NCI-H1105 treated with DMSO at 0.1 percent for 48 hours (cell line): ENCODE measurements at places on chromosomes 6 and 20.

GRCh38 chr6:43481591-43482236 is 4.3 kb downstream of the TJAP1 start:
- no peak for DNase-seq

DNA sequence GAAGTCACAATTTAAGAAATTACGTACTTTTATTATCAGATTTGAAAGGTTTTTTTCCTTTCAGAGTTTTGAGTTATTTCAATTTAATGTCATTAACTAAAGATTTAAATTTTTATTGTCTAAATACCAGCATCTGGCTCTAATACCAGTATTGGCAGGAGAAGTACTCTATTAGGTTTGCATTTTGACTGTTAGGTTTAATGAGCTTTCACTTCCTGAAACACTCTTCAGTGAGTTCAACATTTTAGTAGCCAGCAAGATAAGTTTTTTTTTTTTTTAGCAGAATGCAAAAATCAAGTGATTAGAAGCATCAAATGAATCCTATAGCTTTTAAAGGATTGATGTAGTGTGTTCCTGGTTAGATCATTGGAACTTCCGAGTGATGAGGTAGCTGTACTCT is 34.0 kb upstream of the SCGN start:
- no peak for DNase-seq

DNA sequence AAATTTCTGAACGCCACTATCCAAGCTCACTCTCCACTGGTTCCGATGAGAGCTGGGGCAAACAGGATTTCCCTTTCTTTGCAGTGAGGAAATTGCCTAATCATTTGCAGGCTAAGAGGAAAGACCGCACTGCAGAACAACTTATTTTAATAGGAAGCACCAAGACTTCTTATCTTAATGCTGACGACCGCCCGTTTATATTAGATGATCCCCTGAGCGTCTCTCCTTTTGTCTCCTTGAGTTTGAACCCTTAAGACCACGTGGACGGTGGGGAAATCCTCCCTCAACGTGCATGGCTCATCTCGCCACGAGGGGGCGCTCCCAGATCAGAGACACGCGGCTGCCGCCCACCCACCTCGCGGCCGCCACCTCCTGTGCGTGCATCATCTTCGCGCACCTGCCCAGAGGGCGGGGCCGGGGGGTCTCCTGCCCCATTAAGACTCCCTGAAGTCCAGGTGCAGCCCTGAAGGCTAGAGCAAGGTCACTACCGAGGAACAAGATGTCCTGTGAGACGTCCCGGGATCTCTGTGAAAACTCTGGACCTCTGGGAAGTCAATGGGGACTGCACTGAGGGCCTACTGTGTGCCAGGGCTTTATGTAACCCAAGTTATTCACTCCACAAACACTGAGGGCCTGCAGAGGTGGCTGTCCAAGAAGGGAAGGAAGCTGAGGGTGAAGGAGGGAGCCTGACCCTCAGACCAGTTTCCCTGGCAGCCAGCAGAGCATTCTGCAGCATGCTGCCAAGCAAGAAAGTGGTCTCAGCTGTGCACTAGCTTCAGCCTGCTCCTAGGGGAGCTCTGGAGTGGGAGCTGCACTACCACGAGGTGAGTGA is 28.1 kb downstream of the PDYN start:
- DNase-seq, result peak; percentile 85

DNA sequence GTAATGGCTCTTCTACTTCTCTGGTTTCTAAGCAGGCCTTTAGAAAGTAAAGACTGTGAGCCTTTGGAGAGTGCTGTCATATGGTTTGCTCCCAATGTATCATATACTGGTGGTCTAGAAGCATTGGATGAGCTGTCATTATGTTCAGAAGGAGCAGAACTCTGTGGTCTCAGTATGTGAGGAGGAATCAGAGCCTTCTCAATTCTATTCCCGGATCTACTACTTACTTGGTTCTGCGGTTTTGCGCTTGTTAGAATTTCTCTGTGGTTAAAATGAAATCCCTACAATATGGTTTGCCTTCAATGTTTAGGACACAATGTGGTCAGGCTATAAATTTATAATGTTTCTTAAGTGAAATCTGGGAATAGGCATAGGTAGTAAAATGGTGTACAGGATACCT is 64.6 kb downstream of the RWDD2A start:
- DNase-seq, result no peak

GRCh38 chr20:63739130-63740069 is at the start of gene SLC2A4RG:
Gene SLC2A4RG (plus strand): TSS chr20:63739776. CDS start chr20:63739913, 137 bp downstream.
- peak; percentile 46 for DNase-seq

DNA sequence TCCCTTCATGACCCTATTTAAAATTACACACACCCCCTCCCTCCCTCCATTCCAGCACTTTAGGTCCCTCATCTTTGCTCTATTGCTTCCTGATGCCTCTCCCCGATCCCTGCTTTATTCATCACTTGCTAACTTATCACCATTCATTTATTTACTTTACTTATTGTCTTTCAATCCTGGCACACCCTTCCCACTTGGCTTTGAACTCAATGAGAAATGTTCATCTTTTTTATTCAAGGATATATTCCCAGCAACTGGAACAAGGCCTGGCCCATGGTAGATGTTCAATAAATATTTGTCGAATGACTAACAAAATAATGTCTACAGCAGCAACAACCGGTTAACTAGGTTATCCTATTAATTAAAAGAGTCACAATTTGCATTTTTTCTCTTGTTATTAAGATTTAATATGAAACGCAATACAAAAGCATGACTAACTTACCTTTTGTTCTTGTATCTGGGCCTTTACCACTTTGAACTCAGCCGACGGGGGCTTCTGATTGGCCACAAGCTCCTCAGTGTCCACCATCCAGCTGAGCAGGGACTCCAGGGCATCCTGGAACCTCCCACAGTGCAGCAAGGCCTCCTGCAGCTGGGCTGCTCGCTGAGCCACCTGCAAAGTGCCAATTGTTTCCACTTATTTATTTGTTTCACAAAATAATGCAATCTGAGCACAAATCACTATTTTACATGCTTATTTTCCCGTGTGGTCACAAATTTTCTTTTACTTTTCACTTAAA is 107.8 kb downstream of the DST start:
- DNase-seq, result no peak

DNA sequence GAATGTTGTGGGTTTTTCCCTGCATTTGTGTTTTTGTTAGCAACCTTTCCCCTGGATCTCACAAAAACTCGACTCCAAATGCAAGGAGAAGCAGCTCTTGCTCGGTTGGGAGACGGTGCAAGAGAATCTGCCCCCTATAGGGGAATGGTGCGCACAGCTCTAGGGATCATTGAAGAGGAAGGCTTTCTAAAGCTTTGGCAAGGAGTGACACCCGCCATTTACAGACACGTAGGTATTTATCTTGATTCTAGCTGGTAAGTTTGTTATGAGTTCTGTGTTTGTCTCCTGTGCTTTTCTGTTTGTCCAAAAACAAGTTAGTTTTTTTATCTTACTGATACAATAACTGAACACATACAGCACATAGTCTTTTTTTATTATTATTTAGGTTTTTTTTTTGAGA is 3.0 kb downstream of the SLC25A27 start:
- DNase-seq, result no peak

- no peak for DNase-seq
These were observed 48.4 kb upstream of the DEFB112 start for GRCh38 chr6:50097966-50098640.

GRCh38 chr6:88135578-88136114 is 30.5 kb downstream of the CNR1 start:
- DNase-seq, result no peak

DNA sequence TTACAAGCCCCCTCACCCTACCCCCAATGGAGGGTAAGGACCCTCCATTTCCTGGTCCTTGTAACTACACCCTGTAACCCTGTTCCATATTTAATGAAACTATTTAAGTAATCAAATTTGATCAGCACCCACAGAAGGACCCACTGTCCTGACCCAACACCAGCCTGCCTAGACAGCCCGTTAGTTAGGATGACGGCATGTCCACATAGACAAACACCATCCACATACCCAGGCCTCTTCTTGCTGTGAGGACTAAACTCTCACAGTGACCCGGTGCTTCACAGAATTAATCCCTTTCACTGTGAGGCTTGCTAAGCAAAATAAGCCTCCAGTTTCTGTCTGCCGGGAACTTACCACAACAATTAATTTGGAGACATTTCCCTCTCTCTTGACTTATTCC is 32.8 kb upstream of the FOXQ1 start:
- DNase-seq, result no peak

DNA sequence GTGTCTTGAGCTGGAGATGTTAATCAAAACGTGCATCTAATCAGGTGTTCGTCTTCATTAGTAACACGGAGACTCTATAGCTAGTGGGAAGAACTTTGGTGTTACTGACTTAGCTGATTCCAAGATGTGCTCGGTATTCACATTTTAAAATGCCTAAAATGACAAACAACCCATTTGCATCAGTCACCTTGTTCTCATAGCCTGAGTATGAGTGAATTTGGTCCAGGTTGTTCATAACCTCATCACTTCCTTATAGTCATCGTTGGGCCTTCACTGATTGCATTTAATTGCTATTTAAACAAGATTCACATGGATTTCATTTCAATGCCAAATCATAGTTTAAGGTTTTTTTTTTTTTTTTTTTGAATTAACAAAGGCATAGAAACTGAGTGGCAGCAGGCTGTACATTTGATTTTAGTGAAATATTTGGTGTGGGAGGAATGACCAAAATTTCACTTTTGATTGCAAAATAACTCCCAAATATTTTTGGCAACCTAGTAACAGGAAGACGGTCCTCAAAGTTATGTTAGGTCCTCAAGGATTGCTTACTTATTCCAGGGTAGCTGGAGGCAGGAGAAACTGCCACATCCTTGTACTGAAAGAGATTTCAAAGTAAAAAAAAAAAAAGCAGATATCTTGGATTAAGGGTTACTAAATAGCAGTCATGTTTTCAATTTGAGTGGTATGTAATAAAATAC is 104.7 kb downstream of the JARID2 start:
- DNase-seq, result no peak

DNA sequence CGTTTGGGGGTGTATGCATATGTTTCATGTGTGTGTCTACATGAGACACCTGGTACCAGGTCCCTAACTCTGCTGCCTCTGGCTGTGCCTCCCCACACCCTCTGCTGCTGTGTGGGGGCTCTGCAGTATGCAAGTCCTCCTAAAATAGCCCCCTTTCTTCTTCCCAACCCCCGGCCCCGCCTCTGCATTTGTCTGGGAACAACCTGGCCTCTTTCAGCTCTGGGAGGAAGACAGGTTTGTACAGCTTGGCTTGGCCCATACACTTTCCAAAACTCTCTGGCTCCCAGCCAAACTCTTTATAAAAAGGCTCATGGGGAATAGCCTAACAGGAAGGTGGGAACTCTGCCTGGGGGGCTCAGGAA is 27.1 kb upstream of the EMILIN3 start:
- DNase-seq, result peak; percentile 16

DNA sequence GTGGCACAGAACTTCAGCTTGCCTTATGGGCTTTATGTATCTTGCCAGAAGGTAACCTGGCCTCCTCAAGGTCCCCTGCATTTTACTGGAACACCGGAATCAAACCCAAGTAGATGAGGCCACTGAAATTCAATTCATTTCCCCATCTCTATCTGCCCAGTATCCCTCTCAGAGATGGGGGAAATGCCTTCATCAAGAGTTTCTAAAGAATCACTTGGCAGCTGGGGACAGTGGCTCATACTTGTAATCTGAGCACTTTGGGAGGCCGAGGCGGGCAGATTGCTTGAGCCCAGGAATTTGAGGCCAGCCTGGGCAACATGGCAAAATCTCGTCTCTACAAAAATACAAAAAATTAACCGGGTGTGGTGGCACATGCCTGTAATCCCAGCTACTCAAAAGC is 12.9 kb downstream of the MDGA1 start:
- no peak for DNase-seq

DNA sequence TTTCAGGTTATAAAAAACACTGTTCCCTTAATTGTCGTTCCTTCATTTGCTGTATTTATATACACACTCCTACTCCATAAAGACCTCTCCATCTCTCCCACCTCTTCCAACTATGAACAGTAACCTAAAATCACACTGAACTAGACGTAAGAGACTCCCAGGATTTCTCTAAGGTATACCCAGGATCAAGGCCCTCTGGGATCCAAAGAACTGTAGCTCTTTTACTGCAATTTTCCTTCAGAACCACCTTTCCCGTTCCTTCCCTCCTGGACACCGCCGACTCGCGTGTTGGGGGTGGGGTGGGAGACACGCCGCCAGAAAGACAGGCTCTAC is 680 bp downstream of the LATS1 start:
- no peak for DNase-seq

DNA sequence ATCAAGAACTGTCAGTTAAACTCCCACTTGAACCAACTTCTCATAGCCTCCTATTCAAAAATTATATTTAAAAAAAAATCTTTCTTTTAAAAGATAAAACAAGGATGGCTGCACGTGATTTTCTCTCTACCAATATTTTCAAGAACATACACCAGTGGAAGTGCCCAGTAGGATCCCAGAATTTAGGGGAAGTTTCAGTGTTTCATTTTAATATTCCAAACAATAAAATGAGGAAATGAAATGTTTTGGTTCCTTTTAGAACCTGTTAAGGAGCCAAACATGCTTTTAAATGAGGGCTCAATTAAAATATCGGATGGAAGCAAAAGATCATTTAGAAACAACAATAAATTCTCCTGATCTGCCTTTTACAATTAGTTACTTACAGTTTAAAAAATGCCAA is 26.4 kb upstream of the PRELID3B start:
- no peak for DNase-seq

GRCh38 chr6:52497652-52498408 is 77.7 kb downstream of the EFHC1 start:
- peak; percentile 73 for DNase-seq

DNA sequence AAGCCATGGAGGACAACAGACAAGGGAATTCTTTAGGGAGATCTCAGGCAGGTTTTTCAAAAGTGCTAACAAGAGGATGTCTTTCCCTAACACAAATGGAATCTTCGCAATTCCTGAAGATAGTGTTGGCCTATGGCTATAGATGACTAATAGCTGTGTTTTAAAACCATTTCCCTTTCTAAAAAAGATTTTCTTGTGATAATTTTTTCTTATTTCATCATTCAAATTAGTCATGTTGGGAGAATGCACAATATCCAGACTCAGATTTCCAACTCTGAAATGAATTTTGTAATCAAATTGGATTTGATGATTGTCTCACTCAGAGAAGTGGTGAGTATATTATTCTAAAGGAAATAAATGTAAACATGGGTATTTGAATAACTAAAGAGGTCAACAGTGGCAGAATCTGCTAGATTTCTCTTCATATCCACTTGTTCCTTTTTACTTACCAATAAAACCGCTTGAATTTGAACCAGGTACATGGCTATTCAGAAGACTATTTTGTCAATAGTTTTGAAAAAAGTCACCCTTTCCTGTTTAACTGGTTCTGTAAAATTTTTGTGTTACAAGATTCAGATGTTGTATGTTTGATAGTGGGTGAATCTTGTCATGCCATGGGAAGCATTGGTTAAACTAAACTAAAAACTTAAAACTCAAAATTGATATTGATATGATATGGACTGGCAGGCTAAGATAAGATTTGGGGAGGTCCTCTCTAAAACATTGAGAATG is 1223.7 kb upstream of the EYS start:
- DNase-seq, result no peak

GRCh38 chr20:62143957-62144825 is 622 bp downstream of the SS18L1 start:
- no peak for DNase-seq
